MM.1S (cell line): ENCODE measurements at places on chromosomes 2 and 18.

- DNase-seq = no peak
Measured at GRCh38 chr2:174694920-174695319, 69.4 kb downstream of the CHRNA1 start.

DNA sequence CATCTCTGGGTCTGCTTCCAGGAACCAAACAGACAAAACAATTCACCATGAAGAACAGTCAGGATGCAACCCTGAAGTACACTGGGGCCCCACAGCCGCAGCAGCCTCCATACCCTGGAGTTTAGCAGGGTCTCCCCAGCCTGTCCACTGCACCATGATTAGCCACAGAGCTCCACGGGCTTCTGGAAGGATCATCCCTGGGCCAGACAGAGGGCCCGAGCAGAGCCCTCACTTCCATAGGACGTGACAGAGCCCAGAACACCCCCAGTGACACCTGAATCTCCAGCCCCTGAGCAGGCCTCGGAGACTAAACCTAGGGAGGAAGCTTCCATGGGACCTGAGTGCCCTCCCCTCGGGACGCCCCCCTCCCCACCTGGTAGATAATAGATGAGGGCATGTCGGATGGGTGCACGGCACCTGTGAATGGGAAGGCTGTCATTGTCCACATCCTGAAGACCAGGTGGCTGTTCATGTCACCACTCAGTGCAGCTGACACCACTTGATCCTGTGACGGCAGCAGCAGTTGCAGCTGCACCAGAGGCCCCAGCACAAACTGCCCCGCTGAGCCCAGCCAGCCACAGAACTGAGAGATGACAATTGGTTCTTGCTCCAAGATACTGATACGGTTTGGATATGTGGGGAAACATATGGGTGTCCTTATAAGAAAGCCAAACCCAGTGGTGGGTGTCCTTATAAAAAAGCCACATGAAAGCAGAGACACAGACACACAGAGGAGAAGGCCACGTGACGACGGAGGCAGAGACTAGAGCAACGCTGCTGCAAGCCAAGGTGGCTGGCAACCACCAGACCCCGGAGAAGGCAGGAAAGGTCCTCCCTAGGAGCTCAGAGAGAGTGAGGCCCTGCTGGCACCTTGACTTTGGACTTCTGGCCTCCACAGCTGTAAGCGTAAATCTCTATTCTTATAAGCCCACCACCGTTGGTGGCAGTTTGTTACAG is 23.2 kb downstream of the KIF1A start:
- no peak for DNase-seq

GRCh38 chr18:35490894-35491699 is 6.7 kb downstream of the INO80C start:
- no peak for DNase-seq

- DNase-seq = peak; percentile 33
Measured at GRCh38 chr2:121529439-121530211, 1.1 kb upstream of the RNU4ATAC start.

DNA sequence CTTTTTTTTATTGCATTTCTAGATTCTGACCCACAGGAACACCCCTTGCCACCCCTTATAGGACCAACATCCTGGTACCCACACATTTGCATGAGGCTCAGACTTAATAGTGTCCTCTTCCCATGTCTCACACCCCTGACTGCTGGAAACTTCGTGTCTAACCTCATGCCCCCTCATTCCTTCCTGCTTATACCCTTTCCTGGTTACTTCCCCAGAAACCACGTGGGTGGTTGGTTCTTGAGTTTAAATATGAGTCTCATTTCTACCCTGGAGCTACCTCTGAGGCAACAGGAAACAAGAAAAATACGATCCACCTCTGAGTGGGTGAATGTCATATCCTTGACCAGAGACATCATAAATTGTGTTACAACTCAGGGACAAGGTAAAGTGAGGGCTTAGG is 1.6 kb downstream of the TNP1 start:
- DNase-seq = no peak

DNA sequence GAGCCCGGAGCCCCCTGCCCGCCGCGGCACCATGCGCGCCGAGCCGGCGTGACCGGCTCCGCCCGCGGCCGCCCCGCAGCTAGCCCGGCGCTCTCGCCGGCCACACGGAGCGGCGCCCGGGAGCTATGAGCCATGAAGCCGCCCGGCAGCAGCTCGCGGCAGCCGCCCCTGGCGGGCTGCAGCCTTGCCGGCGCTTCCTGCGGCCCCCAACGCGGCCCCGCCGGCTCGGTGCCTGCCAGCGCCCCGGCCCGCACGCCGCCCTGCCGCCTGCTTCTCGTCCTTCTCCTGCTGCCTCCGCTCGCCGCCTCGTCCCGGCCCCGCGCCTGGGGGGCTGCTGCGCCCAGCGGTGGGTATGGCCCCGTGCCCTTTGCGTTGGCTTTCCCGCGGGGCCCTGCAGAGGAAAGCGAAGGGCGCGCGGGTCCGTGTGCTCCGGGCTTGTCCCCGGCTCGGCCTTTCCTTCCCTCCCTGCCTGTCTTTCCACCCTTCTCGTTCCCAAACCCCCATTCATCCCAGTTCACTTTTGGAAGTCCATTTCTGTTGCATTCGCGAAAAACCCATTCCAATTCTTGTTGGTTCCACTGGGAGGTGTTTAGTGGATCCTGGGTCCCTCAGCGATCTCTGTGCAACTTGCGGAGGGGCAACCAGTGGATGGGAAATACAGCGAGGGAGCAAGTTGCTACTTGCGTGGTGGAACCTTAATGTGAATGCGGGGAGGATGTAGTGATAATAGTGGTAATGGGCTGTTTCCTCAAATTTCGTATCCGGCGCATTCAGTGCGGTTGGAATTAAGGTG is 599 bp downstream of the ADAM23 start:
- peak; percentile 46 for DNase-seq

DNA sequence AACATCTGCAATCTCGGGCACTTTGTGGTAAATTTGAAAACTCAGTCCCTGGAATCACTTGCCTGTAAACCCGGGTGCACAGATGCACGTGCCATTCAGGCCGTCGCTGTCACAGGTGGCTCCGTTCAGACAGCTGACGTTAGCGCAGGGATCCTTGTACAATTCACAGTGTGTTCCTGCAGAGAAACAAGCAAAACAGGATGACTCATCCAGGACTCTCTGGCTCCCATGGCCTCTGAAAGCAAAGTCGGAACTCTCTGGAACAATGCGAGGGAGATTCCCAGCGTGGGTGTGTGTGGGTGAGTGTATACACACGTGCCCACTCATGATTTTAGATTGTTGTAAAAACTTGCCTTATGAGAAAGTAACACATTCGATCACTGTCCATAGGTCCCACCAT is 136.1 kb upstream of the PID1 start:
- no peak for DNase-seq

GRCh38 chr2:30237239-30237965 is 6.1 kb downstream of the LBH start:
- no peak for DNase-seq

DNA sequence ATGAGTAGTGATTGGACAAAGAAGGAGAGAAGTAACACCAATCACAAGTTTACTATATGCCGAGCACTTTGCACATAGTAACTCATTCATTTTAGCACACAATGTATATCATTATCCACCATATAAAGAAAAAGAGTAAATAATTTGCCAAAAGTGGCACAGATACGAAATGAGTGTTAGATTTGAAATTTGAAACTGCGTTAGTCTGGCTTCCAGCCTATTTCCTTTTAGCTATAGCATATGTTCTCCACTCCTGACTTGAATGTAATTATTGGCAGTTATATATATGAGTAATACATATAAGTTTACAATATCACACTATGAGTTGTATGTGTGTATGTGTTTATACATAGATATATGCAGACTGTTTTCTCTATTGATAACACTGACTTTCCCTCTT is 98.6 kb downstream of the NOL4 start:
- DNase-seq = no peak

DNA sequence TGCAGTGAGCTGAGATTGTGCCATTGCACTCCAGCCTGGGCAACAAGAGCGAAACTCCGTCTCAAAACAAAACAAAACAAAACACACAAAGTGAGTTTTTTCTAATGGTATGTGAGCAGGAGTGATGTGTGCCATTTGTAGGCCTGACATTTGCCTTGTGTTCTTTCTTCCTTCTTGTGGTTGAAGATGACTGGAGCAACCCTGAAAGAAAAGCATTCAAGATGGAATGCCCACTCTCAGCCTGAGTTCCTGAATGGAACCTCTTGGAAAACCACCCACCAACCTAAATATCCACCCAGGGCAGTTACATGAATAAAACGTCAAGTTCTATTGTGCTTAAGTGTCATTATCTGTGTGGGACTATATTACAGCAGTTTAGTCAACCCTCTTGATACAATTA is 26.5 kb downstream of the PGAP1 start:
- DNase-seq = no peak

- DNase-seq = no peak
Measured at GRCh38 chr2:33457556-33458247, 18.7 kb upstream of the RASGRP3 start.

- DNase-seq = no peak
Measured at GRCh38 chr2:11393711-11394236, 49.3 kb upstream of the ROCK2 start.

- no peak for DNase-seq
Measured at GRCh38 chr18:9690418-9691188, 17.5 kb upstream of the RAB31 start.

- DNase-seq = no peak
Measured at GRCh38 chr2:221588306-221588985, 16.3 kb upstream of the EPHA4 start.

- DNase-seq = no peak
Measured at GRCh38 chr2:167381349-167381748, 493.1 kb downstream of the XIRP2 start.

GRCh38 chr18:61908661-61909060 is 15.9 kb upstream of the RNF152 start:
- no peak for DNase-seq

- DNase-seq = peak; percentile 61
Measured at GRCh38 chr2:72745679-72746368, 80.0 kb downstream of the EXOC6B start.

DNA sequence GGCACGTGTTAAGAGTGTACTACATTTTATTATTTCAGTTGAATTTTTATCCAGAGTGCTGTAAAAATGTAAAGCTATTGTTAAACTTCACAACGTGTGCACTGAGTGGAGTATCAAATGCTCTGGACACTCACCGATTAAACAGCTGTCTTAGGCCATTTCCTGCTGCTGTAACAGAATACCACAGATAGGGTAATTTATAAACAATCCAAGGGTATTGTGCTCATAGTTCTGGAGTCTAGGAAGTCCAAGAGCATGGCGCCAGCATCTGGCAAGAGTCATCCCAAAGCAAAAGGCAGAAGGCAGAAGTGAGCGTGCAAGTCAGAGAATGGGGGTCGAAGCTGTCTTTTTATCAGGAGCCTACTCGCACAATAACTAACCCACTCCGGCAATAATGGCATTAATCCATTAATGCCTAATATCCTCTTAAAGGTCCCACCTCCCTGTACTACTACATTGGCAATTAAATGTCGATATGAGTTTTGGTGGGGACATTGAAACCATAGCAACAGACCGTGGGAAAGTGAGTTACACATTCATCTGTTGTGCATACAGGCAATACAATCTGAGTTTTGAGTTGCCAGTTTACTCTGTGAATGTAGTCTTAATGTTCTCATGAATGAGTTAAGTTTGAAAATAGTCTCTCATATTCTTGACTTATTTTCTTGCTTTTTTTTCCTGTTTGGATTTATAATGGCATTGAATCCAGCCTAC is 64.8 kb downstream of the ARMC9 start:
- no peak for DNase-seq

DNA sequence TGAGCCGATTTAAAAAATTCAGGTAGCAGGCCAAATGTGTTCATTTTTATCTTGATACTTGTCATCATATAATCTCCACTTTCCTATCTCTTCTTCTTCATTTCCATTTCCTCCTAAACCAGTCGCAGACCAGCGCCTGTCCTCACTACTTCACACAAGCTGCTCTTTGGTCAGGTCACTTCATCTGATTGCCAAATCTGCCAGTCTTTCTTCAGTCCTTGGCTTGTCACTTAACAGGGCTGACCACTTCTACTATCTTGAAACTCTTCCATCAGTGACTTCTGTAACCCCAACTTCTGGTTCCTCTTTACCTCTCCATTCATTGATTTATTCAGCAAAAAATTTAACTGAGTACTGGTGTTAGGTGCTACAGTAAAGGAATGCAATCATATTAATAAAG is 18.0 kb upstream of the SPRED2 start:
- DNase-seq = no peak

- DNase-seq = no peak
Measured at GRCh38 chr18:23643815-23644490, 18.8 kb downstream of the ANKRD29 start.

DNA sequence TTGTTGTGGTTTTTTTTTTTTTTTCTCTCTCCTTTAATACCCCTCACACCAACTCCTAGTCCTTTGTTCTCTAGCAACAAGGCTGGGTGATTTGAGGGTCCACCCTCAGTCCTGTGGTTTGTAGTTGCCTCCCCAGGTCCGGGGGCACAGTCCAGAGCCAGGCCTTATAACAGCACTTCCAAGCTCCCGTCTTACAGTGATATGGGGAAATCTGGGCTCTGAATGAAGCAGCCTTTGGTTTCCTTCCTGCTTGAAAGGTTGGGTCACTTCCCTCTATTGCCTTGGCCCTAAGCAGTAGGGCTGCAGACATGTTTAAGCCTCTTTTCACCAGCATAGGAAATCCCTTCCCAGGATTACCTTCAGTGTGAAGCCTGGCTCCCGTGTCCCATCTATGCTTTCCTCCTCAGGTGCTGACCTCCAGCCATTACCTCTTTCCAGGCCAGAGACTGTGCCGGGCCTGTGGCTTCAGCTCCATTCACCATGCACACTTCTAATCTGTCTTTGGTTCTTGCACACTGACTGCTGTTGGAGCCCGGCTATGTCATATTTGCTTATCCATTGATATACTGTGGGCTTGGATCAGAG is 21.2 kb upstream of the NTSR2 start:
- no peak for DNase-seq

GRCh38 chr2:125644257-125644656 is 1011.7 kb upstream of the GYPC start:
- DNase-seq = no peak

- DNase-seq = no peak
Measured at GRCh38 chr18:40348196-40348595, 1606.8 kb upstream of the PIK3C3 start.

- peak; percentile 93 for DNase-seq
Measured at GRCh38 chr2:43218702-43219382, 7.6 kb downstream of the ZFP36L2 start.

- no peak for DNase-seq
Measured at GRCh38 chr2:232744963-232745362, 31.4 kb downstream of the KCNJ13 start.
